ENCODE measurements at places on chromosomes 16 and 17.
A peak's percentile ranks its signal among the peaks of the same experiment; 100 is the strongest.

- no peak for DNase-seq
Observed at GRCh38 chr17:33218698-33219601, 74.1 kb downstream of the ASIC2 start.

- no peak for DNase-seq
Observed at GRCh38 chr17:7883781-7884386, 4.7 kb upstream of the CHD3 start.

DNA sequence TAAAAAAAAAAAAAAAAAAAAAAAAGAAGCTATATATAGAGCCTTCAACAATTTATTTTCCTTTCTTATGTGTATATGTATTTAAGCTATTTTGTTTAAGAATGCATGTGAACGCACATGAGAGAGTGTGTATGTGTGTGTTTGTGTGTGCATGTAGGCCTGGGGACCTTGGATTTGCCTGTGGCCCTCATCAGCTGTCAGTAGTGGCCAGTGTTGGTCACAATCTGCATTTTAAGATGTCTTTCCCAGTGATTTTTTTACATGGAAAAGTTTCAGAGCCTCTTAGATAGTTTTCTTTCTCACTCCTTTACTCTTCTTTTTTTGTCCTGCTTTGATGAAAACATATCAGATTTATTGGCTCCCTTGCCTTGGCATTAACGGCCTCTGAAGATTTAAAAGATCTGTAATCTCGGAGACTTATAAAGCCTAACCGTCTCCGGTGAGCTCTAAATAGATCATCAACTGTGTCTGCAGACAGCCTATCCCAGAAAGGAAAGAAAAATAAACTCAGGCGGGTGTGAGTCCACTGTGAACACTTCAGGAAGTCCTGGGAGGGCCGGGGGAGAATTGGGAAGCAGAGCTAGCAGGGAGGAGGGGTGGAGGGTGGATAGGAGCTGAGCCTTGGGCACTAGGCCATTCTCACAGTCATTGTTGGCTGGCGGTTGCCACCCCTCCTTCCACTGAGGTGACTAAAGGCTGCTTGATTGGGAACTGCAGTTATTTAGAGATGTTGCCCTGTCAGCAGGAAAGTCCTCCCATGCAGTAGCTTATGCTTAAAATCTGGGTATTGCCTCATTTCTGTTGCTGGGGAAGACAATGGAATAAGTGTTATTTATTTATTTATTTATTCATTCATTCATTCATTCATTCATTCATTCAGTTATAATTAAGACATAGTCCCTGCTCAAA, 86.8 kb downstream of the WWP2 start:
- DNase-seq: peak; percentile 95

DNA sequence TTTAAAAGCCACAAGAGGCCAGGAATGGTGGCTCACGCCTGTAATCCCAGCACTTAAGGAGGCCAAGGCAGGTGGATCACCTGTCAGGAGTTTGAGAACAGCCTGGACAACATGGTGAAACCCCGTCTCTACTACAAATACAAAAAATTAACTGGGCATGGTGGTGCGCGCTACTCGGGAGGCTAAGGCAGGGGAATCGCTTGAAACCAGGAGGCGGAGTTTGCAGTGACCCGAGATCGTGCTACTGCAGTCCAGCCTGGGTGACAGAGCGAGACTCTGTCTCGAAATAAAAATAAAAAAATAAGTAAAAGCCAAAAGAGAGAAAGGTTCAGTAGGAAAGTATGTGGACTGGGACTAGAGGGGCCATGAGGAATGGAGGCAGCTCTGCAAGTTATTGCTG, 13.1 kb upstream of the ITGAL start:
- no peak for DNase-seq

GRCh38 chr16:71406724-71407123, 35.1 kb downstream of the TLE7 start:
- no peak for DNase-seq

GRCh38 chr17:51618476-51618875, 358.1 kb downstream of the UTP18 start:
- no peak for DNase-seq

- no peak for DNase-seq
Observed at GRCh38 chr16:12000032-12000431, 23.5 kb downstream of the SNX29 start.

GRCh38 chr16:56944954-56945839, 13.3 kb downstream of the HERPUD1 start:
- DNase-seq: peak; percentile 64

DNA sequence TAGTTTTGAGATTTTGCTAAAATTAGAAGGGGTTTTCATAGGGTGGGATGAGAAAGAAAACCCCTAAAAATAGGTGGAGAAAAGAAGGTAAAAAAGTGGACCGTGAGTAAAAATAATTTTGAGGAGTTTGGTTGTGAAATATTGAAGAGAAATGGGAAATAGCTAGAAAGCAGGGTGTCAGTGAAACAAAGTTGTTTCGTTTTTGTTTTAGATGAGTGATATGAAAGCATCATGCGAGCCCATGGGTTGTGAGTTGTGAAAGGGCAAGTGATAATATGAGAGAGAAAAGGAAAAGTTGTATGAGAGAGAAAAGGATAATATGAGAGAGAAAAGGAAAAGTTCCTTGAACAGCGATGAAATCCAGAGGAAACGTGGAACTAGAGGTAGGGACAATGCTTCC, 7.3 kb upstream of the SMIM36 start:
- no peak for DNase-seq

- DNase-seq: no peak
Observed at GRCh38 chr17:59346341-59346740, 14.9 kb downstream of the YPEL2 start.

- no peak for DNase-seq
Observed at GRCh38 chr16:24717411-24717810, 12.0 kb upstream of the TNRC6A start.

DNA sequence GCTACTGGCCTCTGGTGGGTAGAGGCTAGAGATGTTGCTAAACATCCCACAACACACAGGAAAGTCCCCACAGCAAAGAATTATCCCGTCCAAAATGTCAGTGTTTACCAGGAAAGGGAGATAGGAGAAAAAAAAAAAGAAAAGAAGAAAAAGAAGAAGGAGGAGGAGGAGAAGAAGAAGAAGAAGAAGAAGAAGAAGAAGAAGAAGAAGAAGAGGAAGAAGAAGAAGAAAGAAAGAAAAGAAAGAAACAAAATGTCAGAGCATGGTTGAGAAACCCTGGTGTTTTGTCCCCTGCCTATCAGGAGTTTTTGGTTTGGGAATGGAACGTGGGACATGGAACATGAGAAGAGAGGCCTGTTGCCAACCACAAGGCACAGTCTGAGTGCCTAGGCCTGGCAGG, 2.4 kb downstream of the TMEM95 start:
- DNase-seq: no peak

- no peak for DNase-seq
Observed at GRCh38 chr16:87507351-87508069, 14.7 kb upstream of the ZCCHC14 start.
